ENCODE measurements at places on chromosomes 2 and 18.

GRCh38 chr2:219998107-219998506 lies 370.7 kb downstream of the SLC4A3 start:
- DNase-seq, result no peak

- no peak for DNase-seq
Measured at GRCh38 chr2:51681854-51682253, 649.9 kb upstream of the NRXN1 start.

DNA sequence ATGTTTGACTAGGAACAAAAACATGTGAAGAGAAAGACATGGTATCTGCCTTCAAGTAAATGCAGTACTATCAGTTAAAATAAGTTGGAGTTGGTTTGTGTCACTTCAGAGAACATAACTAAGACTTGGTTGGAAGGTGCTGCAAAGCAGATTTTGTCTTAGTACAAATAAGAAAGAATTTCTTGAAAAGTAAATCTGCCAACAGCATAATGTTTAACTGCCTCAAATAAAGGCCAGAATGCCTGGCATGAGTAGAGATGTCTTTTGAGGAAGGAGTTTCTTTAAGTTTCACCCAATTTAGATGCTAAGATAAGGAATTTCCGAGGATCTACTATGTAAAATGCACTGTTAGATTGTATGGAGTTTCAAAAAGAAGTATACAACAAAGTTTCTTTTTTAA lies 409.7 kb downstream of the PIK3C3 start:
- no peak for DNase-seq

DNA sequence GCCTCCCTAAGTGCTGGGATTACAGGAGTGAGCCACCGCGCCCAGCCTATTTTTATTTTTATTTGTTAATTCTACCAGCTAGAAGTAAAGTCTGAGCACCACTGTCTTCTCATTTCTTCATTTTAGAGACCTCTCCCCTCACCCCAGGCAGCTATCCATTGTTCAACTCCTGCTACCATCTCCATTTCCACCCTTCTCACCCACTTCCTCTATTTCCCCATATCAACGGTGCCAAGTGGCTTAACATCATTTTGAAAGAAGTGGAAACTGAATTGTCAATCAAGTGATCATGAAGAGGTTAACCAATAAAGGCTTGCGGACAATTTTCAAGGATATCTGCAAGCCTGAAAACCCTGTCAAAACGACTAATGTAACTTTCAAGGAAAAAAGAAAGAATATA lies 323.1 kb downstream of the NBAS start:
- no peak for DNase-seq

DNA sequence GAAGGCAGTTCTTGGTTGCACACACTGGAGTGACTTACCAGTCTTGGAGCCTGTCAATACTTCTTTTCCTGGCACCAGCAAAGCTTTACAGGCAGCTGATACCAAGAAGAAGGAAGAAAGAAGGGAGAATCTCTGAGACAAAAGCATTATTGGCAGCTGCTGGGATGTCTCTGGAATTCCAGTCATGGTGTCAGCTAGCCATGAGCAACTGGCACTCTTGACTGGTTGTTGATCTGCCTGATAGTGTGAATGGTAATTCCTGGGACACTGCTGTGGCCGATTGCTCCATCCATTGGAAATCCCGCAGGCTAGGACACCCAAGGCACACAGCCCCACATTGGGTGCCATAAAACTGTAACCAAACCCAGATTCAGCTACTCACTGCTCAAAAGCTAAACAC lies 17.8 kb upstream of the SPAG16 start:
- DNase-seq, result no peak

GRCh38 chr2:177593402-177593801 lies 200.8 kb downstream of the AGPS start:
- no peak for DNase-seq

DNA sequence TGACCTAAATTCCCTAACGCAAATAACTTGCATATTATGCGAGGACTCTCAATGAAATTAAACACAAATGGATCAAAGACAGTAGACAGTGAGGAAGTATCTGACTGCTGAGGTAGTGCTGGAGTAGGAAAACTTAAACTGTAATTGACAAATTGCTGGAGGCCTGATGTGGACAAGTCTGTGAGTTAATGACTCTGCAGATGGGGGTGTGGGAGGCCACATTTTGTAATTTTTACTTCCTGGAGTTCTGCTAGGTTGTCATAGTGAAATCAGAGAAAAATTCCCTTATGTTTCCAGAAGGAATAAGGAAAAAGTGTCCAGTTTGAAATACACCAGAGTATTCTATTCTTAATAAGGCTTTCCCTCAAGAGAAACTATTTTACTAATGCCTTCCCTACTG lies 333.0 kb upstream of the CNTNAP5 start:
- no peak for DNase-seq

GRCh38 chr2:215754546-215754945 lies 258.8 kb downstream of the MREG start:
- DNase-seq, result no peak

DNA sequence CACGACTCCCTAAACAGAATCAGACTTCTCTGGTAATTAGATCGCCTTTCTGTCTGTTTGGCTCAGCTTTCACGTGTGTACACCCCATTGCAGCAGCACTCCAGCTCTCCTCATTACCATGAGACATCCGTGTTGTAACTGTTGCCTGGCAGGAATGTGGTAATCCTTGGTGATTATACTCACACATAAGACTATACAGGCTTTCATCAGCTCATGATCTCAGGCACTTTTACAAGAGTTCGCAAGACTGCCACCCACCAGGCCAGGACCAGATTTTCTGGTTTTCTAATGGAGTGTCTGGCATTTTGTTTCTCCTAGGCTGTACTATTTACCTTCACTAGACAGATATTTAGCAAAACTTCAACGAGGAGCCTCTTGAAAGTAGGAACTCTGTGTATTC lies 50.2 kb downstream of the ACVR1 start:
- DNase-seq, result no peak

DNA sequence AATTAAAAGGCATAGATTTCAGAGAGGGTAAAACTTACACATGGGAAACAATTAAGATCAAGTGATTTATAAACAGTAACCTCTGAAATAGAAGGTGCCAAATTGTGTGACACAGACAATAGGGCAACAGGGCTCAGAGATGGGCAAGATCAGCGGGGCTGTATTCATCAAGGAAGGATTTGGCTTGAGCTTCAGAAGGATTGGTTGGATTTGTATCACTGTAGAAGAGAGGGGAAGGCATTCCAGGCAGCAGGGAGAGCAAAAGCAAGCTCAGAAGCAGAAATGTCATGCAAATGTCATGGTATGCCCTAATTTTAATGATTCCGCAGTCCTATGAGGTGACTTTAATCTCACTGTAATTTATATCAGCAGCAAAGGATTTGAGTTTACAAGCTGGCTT lies 415.0 kb upstream of the NRP2 start:
- DNase-seq, result no peak

- no peak for DNase-seq
Measured at GRCh38 chr2:1687254-1687653, 57.1 kb downstream of the PXDN start.

DNA sequence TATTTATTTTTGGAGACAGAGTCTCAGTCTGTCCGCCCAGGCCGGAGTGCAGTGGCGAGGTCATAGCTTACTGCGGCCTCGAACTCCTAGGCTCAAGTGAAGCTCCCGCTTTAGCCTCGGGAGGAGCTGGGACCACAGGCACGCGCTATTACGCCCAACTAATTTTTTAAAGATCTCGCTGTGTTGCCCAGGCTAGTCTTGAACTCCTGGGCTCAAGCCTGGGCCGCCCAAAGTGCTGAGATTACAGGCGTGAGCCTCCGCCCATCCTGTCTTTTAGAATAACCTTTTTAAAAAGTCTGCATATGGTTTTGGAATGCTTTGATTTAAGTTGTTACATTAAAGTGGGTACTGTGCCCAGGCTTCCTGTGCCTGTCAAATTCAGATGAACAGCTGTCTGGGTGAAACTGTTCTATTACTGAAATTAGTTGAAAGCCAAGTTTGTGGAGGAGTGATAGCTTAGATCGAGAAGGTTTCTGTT lies 944 bp downstream of the RAB3GAP1 start:
- DNase-seq, result no peak

GRCh38 chr2:138327967-138328366 lies 173.6 kb upstream of the SPOPL start:
- DNase-seq, result no peak

GRCh38 chr2:108305901-108306300 lies 17.2 kb downstream of the SULT1C2 start:
- no peak for DNase-seq

DNA sequence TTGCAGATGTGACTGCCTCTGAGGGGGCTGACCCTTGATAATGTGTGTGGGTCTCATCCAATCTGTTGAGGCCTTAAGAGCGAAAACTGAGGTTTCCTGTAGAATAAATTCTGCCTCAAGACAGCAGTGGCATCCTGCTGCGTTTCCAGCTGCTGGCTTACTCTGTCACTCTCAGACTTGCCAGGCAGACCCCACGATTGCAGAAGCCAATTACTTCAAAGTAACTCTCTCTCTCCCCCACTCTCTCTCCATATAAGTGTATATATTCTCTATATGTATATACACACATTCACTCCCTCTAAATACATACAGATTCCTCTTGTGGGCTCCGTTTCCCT lies 152.5 kb upstream of the ALKAL2 start:
- no peak for DNase-seq

- DNase-seq, result no peak
Measured at GRCh38 chr2:33146102-33146501, 199.3 kb downstream of the LTBP1 start.

DNA sequence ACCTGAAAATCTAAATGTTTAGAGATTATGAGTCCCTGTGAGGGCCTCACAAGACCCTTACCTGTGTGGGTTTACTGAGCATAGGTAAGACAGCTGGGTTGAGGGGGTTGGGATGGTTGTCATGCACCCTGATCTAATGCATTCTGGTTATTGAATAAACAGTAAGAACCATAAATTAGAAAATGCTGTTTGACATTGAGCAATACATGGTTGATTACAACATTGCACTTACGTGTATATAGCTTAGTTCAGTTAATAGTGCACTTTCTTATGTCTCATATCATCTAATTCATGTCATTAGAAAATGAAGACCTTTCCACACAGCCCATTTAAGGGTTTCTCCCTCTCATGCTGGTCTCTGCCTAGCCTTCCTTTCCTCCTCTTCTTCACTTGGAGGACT lies 253.5 kb upstream of the ATP5MC3 start:
- no peak for DNase-seq

DNA sequence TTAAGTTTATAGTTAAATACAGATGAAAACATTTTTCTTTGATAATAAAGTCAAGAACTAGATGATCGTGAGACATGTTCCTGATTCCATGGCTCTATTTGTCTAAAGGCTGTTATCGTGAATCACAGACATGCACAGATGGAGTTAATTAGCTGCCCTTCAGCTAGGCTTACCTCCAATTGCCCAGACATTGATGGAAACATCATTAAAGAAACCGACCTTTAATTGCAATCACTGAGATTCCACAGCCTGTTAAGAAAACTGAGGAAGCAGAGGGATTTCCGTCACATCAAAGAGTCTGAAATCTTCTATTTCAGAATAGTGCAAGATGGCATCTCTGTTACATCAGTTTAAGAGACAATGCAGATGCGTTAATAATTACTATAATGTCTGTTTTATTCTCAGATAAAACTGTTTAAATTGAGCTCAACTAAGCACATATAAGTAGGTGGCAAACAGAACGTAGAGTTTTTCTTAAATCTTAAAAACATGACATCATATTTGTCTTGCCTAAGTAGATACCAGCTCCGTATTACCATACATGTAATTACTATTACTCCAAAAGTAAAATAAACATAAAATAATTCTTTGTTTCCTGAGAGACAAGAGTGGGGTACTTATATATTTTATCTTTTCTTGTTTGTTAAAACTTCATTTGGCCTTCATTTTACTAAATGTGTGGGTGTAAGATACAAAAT lies 23.9 kb upstream of the CRACDL start:
- no peak for DNase-seq

DNA sequence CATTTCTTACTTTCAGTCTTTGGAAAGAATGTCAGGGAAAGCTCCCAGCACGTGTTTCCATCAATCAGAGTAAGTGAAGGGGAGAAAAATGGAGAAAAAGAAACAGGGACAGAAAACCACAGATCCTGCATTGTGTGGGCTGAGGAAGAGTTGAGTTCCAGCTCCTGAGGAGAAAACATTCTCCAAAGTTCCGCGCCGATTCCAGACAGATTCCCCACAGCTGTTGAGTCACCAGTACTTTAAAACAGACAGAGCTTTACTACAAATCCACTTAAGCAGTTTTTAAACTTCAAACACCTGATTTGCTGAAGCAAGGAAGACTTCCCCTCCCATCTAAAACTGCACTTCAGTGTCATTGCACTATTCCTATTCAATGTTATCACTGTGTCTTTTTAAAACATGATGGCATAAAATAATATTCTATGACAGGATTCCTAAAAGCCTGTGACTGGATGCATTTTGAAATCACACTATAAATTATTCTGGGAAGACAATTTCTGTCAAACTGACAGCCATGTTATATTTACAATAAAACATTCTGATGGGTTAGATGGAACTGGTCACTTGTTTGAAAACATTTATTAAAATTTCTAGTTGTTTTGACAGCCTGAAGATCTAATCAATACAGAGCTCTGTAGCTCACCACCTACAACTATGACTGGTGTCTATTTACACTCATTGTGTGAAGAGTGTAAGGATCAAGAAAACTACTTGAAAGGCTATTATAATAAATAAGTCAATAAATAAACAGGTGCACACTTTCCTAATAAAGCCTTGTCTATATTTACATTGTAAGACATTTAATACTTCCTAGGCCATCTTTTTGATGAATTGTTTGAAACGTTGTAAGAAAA lies 40.9 kb downstream of the TCF4 start:
- DNase-seq, result no peak

GRCh38 chr2:25131567-25132298 lies 36.6 kb downstream of the POMC start:
- DNase-seq, result no peak

GRCh38 chr2:101679801-101680487 lies 17.6 kb upstream of the MAP4K4 start:
- DNase-seq, result no peak

- no peak for DNase-seq
Measured at GRCh38 chr2:199366406-199366805, 91.3 kb downstream of the SATB2 start.

DNA sequence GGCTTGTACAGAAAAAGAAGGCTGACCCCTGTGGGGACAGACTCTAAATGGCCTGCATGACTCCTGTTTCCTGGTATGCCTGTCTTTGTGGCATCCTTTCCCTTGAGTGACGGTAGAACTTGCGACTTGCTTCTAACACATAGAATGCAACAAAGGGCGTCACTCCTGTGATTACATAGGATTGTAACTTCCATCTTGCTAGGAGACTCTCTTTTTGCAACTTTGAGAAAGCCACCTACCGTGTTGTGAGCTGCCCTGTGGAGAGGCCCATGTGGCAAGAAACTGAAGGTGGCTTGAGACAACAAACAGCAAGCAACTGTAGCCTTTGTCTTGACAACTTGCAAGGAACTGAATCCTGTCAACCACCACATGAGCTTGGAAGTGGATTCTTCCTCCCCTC lies 46.5 kb downstream of the THNSL2 start:
- DNase-seq, result no peak

- no peak for DNase-seq
Measured at GRCh38 chr2:231124838-231125568, at the start of gene HTR2B. TSS of gene HTR2B (minus strand) at chr2:231125042. CDS start at chr2:231123764, 1,278 bp downstream.
